Astrocyte of the hippocampus (primary cell): ENCODE measurements at places on chromosomes 1 and 21.

- no peak for DNase-seq
These were observed 85.3 kb downstream of the SEC16B start for GRCh38 chr1:177884479-177885021.

GRCh38 chr21:42221581-42222345 lies 2.8 kb downstream of the ABCG1 start:
- DNase-seq: peak; percentile 74

DNA sequence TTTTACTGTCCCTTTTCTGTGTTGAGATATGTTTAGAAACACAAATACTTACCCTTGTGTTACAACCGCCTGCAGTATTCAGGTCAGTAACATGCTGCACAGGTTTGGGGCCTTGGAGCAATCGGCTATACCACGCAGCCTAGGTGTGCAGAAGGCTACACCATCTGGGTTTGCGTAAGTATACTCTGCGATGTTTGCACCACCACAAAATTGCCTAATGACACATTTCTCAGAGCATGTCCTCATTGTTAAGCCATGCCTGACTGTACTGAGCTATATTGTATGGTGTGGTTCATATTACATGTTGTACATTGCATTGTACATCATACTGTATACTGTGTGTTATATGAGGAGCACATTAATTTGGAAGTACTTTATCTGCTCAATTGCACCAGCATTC lies 247.4 kb downstream of the RHOU start:
- no peak for DNase-seq

DNA sequence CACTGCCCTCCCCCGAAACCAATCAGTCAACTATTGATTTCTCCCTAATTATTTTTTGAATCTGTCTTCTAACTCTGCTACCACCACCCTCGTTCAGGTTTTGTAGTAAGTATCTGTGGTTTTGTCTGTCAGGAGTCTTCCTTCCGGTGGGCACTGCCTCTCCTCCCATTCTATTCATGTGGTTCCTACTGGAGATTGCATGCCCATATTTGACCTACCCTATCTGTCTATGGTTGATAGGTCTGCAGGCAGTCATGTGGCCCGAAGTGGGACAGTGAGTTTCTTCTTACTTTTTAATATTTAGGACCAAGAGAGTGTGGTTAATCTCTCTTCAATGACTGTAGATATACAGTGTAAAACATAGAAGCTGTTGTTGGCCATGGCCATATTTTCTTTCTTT lies 17.8 kb upstream of the MAST2 start:
- no peak for DNase-seq

- DNase-seq: no peak
These were observed 34.1 kb upstream of the PDPN start for GRCh38 chr1:13549521-13549920.

DNA sequence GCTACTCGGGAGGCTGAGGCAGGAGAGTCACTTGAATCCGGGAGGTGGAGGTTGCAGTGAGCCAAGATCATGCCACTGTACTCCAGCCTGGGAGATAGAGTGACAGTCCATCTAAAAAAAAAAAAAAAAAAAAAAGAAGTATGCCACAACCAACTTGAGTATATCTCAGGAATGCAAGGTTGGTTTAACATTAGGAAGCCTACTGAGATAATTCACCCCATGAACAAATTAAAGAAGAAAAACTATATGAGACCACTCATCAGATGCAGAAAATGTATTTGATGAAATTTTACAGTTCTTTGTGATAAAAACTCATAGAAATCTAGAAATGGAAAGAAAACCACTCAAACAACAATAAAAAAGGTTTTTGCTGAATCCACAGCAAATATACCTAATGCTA lies 373.8 kb downstream of the LMO4 start:
- no peak for DNase-seq

DNA sequence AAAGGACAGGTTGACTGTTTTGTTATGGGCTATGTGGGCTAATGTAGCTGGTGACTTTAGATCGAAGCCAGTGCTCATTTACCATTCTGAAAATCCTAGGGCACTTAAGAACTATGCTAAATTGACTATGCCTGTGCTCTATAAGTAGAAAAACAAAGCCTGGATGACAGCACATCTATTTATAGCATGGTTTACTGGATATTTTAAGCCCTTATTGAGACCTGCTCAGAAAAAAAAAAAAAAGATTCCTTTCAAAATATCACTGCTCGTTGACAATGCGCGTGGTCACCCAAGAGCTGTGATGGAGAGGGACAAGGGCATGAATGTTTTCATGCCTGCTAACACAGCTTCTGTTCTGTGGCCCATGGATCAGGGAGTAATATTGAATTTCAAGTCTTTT lies 48.1 kb downstream of the CAMSAP2 start:
- no peak for DNase-seq

- no peak for DNase-seq
These were observed 126.9 kb upstream of the ERRFI1 start for GRCh38 chr1:8152731-8153702.

GRCh38 chr1:223824712-223825111 lies 21.0 kb downstream of the TP53BP2 start:
- DNase-seq: no peak

- no peak for DNase-seq
These were observed 47.2 kb upstream of the PRMT6 start for GRCh38 chr1:107009281-107009680.

- DNase-seq: no peak
These were observed 130.7 kb upstream of the DMRTA2 start for GRCh38 chr1:50553921-50554320.

DNA sequence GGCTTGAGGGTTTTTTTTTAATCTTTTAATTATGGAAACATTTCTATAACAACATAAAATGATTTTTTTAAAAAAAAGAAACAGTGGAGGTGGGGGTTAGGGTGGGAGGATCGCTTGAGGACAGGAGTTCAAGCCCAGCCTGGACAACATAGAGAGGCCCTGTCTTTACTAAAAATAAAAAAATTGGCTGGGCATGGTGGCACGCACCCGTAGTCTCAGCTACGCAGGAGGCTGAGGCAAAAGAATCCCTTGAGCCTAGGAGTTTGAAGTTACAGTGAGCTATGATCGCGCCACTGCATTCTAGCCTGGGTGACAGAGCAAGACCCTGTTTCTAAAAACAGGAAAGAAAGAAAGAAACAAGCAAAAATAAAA lies 32.2 kb upstream of the RNF11 start:
- no peak for DNase-seq

- no peak for DNase-seq
These were observed 649.5 kb upstream of the ADGRL2 start for GRCh38 chr1:81151206-81151605.

- DNase-seq: no peak
These were observed 1.2 kb downstream of the TPRG1L start for GRCh38 chr1:3626025-3626424.
